ENCODE measurements at places on chromosomes 1 and 21.

DNA sequence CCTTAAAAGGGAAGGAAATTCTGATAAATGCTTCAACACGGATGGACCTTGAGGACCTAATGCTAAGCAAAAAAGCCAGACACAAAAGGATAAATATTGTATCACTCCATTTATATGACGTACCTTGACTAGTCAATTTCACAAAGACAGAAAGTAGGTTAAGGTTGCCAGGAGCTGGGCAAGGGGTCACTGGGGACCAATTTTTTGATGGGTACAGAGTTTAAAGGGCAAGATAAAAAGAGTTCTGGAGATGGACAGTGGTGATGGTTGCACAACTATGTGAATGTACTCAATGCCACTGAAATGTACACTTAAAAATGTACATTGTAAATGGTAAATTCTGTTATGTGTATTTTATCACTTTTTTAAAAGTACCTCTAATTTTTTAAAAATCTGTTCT lies 32.1 kb upstream of the SLAMF9 start:
- DNase-seq: no peak

- no peak for DNase-seq
Measured at GRCh38 chr1:50967416-50968157, 2.5 kb upstream of the CDKN2C start.

DNA sequence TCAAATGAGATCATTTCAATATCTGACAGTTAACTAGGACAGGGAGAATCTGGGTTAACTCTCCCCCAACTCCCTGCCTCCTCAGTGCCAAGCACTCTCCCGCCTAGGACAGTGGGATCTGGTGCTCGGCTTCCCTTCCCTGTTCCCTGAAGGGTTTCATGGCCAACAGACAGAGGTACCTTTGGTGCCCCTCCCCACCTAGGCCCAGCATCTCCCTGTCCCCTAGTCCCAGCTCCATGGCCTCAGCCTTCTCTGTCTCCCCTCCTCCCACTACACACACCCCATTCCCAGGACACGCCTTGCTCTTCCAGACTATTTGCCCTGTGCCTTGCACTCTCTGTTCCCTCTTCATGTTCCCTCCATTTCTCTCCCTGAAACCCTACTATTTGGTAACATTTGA lies 77.1 kb downstream of the CD247 start:
- no peak for DNase-seq

GRCh38 chr21:46562472-46562871 lies 42.4 kb downstream of the S100B start:
- DNase-seq: no peak

GRCh38 chr1:40861224-40862003 lies 749 bp downstream of the CITED4 start:
- DNase-seq: peak; percentile 10

- no peak for DNase-seq
Measured at GRCh38 chr21:33783187-33783979, 132.2 kb downstream of the ATP5PO start.

DNA sequence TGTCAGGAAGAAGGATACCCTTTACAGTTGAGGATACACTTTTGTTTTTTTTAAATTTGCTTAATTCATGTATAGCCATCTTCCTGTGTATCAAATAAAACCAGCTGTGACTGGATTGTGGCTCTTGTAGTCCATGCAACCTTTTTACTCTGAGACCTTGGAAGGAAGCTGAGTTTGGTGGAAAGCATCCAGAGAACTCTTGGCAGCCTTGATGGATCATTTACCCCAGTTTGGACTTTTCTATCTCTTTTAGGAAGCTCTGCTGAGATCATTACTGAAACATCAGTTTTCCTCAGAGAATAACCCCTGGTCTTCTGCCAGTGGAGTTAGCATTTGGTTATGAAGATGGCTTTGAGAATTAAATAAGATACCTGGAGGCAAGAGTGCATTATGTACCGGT lies 21.2 kb upstream of the APOBEC4 start:
- no peak for DNase-seq

DNA sequence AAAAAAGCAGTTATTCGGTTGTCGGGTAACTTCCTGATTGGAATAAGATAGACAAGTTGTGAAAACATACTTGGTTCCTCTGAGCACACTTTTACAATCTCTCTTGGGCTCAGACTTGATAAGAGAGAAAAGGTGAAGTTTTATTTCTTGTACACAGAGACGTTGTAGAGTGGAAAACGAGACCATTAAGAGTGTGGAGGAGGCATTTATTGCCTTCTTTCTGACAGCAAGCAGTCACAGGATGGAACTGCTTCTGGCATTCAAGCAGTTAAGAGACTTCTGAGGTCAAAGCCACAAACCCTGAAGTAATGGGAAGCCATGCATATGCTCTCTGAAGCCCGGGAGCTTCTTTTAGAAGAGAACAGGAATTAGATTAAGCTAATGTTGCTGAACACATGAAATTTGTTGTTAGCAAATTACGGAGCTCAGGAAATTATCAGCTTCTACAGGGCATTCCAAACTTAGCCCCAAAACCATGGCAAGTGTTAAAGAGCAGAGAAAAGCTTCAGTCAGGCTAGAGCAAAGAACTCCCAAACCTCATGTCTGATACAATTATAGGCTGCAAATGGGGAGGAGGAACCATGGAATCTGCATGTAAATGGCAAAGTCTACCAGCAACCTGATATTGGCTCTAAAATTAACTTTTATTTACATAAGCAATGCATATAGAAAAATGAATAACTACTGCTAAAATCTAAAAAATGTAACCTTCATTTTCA lies 26.0 kb downstream of the S1PR1 start:
- DNase-seq: no peak

DNA sequence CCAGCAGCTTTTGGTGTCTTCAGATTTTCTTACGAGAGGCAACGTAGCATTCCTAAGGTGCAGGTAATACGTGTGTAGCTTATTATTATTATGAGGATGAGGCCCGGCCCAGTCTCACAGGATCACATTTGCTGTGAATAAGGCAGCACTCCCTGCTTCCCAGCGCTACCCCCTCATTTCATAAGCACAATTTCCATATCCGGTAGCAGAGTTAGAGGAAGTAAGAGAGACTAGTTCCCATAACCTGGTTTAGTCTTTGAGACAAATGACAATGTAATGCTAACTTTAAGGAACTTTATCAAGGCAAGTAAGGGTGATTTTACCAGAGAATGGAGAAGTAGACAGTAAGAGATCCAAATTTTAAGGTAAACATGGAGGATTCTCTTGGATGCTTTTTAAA lies 14.6 kb upstream of the LMO4 start:
- no peak for DNase-seq

GRCh38 chr1:31878058-31878457 lies 60.1 kb downstream of the PTP4A2 start:
- DNase-seq: no peak

DNA sequence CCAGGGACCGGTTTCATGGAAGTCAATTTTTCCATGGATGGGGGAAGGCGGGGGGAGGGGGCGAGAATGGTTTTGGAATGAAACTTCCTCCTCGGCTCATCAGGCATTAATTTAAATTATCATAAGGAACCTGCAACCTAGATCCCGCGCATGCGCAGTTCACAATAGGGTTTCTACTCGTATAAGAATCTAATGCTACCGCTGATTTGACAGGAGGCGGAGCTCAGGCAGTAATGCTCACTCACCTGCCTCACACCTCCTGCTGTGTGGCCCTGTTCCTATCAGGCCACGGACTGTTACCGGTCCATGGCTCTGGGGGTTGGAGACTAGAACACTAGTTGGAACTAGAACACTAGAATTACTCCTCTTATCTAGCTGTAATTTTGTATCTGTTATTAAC lies 38.0 kb downstream of the PRRX1 start:
- DNase-seq: no peak

GRCh38 chr1:89735479-89735878 lies 85.4 kb upstream of the LRRC8D start:
- DNase-seq: no peak

- DNase-seq: no peak
Measured at GRCh38 chr1:232722626-232723025, 82.6 kb upstream of the MAP10 start.

GRCh38 chr1:151519667-151520066 lies 8.5 kb downstream of the CGN start:
- no peak for DNase-seq

DNA sequence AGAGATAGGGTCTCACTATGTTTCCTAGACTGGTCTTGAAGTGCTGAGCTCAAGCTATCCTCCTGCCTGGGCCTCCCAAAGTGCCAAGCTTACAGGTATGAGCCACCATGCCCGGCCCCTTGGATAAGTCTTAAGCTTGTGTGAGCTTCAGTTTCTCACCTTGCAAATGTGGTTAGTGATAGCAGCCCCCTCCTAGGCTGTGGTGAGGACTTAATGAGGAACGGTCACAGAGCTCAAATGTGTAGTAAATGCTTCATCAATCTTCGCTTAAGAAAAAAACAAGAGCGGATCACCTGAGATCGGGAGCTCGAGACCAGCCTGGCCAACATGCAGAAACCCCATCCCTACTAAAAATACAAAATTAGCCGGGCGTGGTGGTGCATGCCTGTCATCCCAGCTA lies 3.0 kb downstream of the CNR2 start:
- no peak for DNase-seq

DNA sequence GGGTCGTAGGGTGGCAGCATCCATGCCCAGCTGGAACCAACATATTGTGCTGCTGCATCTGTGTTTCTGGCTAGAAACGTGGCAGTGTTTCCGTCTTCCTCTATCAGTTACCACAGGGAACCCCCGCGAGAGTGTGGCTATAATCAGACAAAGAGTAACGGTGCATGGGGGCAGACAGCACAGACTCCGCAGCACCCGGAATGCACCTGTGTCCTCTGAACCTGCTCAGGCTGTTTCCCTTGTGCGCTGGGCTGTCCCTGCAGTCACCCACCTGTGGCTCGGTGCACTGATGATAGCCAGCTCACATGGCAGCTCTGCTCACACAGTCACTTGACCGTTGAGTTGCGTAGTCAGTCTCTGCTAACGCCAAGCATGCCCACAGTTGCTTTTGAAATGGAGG lies 11.4 kb upstream of the PCBP3 start:
- DNase-seq: no peak

DNA sequence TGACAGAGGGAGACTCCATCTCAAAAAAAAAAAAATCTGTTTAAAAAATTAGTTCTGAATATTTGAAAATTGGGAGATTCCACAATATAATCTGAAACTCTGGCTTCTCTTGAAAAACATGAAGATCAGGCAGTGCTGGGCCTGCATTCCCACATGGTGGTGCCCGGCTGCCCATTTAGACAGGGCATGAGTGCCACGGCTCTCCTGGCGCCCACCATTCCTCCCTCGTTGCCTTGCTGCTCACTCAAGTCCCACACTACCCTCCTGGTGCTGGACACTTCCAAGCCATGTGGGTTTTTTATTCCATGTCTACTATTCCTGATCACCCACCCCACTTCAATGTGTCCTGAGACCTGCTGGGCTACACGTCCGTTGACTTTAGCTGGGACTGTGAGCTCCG lies 10.8 kb upstream of the MYOM3 start:
- DNase-seq: no peak

DNA sequence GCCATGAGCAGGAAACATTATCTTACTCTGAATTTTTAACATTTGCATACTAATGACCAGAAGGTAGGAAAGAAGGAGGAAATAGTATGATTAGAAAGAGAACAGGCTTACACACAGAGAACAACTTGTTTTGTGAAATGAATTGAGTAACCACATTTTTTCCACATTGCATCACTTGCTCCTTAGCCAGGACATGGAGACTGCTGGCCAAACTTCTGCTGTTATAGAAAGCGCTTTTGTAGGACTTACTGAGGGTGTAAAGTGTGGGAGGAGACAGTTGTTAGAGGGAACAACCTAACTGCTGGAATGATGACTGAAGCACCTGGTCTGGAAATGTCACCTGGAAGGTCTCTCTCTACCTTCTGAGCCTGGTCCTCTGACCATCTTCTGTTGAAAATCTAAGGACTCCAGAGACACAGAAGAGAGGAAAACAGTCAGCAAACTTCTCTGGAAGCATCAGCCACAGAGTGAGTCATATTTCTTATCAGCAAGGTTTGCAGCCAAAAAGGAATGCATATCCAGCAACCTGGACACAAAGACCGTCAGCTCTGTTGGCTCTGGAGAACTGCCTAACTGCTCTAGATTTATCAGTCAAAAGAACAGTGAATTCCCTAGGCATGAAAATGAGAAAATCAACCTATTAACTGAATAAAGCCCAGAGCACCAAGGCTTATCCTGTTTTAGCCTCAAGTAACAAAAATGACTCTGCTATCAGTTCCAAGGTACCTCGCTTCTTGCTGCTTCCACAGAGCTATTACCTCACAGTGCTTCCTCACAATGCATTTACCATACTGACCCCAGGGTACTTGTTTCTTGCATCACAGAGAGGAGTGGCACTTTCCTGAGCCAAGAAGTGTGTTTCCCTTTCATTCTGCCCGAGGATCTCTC lies 88.0 kb upstream of the SLFNL1 start:
- DNase-seq: no peak

DNA sequence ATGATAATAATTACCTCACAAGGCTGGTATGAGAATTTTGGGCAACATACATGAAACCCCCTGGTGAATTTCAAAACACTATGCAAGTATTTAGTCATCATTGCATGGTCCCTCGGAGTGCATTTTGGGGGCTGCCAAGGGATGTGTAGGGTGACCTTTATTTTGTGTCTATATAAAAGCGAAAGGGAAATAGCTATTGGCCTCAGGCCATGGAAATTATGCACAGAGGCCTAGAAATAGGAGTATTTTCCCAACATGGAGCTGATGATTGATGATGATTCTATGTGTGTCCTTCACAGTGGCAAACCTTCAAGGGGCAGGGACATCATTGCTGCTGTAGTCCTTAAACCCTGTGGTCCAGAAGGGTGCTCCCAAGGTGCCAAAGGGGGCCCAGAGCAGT lies 265.5 kb downstream of the ST6GALNAC3 start:
- DNase-seq: no peak

GRCh38 chr1:19081218-19081893 lies 124.9 kb upstream of the IFFO2 start:
- DNase-seq: no peak

- DNase-seq: no peak
Measured at GRCh38 chr1:93440272-93440671, 7.6 kb upstream of the FNBP1L start.

- no peak for DNase-seq
Measured at GRCh38 chr1:38991638-38992411, 749 bp downstream of the AKIRIN1 start.
